ENCODE measurements at places on chromosomes 3 and 15.

GRCh38 chr15:39025881-39026280, 461.3 kb upstream of the RASGRP1 start:
- no peak for DNase-seq

GRCh38 chr3:135513106-135514059, 452.1 kb upstream of the PPP2R3A start:
- DNase-seq, result peak; percentile 60

DNA sequence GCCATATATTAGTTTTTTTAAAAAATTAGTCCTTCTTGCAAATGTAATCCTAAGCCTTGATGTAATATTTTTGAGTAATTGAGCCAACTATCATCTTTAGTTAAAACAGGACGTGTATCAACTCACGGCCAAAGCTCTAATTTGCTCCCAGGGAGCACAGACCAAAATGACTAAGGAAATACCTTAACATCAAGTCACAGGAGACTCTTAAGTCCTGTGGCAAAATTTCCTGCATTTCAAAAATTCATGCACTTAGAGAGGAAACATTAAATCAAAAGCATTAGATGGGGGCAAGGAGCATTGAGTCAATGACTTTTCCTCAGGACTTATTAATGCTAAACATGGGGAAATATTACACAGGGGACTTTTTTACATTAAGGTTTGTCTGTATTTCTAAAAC, 276.0 kb downstream of the MFSD1 start:
- DNase-seq, result peak; percentile 68

DNA sequence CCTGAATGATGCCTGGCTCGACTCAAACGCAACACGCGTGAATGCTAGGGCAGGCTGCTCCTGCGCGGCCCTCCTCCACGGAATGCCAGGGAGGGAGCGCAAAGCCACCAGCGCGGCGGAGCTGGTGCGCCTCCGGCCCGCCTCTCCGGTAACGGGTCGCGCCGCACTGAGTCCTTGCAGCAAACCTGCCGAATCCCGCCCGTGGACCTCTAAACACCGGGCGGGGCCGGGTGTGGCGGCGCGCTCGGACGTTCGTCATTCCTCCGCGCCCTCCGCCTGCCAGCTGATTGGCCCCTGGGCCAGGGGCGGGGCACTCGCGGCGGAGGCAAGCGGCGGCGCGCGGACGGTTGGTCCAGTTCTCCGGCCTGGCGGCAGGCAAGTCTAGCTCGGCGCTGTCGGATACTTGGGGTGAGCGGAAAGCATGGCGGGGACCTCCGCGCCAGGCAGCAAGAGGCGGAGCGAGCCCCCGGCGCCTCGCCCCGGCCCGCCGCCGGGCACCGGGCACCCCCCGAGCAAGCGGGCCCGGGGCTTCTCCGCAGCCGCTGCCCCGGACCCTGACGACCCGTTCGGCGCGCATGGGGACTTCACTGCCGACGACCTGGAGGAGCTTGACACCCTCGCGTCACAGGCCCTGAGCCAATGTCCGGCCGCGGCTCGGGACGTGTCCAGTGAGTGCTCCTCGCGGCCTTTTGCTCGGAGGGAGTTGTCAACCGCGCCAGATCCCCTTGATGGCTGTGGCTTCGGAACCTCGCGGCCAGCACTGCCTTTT, at the start of gene ATRIP:
TSS of gene ATRIP (plus strand) at position 313 of the 769 bp plus-strand sequence. CDS start at position 422, 109 bp downstream.
- peak; percentile 79 for DNase-seq

DNA sequence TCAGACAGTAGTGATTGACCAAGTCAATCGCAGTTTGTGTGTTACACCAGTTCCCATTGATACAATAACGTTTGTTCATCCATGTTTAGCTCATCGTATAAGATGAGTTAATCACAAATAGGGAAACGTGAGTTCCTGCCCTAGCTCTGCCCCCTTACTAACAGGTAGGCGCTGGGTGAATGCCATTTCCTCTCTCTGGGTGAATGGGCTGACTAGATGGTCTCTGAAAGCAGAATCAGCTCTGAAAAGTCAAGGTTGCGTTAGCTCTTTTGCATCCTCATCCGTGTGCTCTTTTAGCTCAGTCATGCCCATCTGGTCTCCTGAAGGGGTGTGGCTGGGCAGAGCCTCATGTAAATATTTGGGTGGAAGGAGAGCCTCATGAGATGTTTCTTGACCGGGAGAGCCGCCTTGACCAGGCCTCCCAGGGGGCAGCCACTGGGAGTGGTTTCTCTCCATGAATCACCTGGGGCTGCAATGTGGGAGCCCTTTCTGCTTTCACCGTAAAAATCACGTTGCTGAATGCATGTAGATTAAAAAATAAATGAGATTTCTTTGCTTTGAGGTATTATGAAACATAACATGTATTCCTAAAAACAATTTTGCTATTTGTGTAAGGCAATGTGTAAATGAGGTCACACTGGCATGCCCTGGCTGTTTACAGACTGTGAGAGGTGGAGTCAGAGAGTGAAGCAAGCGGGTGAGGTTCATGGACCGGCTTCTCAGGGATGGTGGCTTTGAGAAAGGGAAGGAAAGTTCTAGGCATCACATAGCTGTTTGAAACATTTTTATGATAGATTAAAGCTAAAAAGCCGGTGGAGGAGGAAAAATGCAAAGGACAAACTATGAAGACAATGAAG, 108.4 kb upstream of the RASGRP1 start:
- no peak for DNase-seq

- DNase-seq, result peak; percentile 35
Observed at GRCh38 chr3:127735767-127736693, 63.3 kb downstream of the ABTB1 start.

DNA sequence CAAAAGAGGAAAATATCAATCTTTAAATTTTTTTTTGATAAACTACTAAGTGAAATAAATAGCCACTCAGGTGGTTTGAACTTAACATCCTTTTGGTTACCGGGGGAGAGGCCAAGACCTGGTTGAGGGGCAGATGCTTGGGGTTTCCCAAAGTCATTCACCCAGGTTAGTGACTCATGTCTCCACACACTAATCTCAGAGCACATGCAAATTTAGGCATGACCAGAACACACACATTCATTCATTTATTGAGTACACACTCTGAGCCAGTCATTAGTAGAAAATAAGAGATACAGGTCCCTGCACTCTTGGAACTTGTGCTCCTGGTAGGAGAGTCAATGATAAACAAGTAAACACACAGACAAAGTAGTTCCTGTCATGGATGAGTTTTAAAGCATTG, 7.3 kb downstream of the ILDR1 start:
- DNase-seq, result no peak

- peak; percentile 6 for DNase-seq
Observed at GRCh38 chr15:29942143-29942542, 119.9 kb upstream of the TJP1 start.

DNA sequence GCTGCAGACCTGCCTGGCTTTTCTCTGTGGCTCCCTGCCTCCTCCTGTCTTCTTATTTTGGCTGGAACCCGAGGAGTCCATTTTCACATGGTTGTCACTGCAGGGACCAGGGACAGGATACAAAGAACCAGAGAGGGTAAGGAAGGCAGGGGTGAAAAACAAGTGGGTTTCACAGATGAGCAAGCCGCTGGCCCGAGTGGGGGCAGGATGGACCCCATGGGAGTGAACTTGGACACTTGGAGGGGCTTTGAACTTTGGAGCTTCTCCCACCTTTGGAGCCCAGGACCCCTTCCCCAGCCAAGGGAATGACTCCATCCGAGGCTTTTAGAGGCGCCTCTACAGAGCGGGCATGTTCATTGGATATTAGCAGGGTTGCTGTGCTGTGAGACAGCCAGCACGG, 26.9 kb upstream of the ADCY5 start:
- DNase-seq, result no peak

DNA sequence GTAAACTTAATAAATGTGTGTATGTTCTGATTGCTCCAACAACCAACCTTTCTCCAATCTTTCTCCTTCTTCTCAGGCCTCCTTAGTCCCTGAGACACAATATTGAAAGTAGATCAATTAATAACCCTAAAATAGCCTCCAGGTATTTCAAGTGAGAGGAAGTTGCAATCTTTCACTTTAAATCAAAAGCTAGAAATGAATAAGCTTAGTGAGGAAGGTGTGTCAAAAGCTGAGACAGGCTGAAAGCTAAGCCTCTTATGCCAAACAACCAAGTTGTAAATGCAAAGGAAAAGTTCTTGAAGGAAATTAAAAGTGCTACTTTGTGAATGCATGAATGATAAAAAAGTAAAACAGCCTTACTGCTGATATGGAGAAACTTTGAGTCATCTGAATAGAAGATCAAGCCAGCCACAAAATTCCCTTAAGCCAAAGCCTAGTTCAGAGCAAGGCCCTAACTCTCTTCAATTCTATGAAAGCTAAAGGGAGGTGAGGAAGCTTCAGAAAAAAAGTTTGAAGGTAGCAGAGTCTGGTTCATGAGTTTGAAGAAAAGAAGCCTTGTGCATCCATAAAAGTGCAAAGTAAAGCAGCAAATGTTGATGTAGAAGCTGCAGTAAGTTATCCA, 38.6 kb downstream of the CCDC80 start:
- DNase-seq, result no peak

- DNase-seq, result peak; percentile 26
Observed at GRCh38 chr15:48627260-48627940, 18.1 kb downstream of the FBN1 start.

DNA sequence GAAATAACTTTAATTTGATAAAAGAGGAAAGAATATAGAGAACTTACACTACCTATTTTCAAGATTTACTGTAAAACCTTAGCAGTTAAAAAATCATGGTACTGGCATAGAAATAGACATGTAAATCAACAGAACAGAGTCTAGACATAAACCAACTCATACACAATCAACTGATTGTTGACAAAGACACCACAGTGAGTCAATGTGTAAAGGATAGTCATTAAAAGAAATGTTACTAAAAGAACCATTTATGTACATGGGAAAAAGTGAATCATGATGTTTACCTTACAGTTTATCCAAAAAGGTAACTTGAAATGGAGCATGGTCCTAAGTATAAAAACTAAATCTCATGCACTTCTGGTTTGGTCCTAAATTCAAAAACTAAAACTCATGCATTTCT, 847.4 kb downstream of the IGSF11 start:
- DNase-seq, result no peak

DNA sequence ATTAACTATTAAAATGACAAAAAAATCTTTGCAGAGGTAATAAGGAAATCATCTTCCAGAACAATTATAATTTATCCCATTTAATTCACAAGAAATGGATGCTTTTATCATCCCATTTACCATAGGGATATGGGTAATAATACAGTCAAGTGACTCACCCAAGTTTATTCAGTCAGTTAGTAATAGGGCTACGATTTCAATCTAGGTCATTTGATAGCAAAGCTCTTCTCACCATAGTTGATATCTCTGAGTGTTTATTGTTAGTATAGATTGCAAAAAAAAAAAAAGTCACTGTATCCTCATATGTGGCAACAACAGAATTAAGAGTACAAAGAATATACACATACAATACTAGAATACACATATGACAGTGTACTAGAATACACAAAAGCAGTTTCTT, 797.1 kb downstream of the ROBO1 start:
- DNase-seq, result no peak

DNA sequence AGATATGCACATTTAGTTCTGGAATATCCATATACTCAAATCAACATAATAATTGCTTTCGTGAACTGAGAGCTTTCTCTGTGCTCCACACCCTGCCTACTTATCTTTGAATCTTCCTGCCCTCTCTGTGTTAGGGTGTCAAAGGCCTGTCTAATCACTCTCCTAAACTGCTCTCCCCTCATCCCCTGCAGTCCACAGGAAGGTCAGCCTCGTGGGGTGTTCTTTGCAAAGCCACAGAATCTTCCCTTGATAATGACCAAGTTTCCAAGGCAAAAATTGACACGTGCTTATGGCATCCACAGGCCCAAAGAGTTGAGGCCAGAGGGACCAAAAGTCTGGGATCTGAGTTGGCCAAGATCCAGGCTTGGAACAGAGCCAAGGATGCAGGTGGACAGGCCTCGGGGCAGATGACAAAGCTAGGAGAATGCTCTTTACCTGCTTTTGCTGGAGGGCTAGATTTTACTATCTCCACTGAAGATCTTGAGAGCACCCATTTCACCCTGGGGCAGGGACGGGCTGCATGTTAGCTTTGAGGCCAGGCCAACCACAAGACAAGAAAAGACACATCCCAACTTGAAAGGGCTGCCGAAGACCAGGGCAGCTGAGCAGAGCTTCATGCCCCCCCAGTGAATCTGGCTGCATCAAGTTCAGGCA, 20.4 kb downstream of the BHLHE40 start:
- no peak for DNase-seq

GRCh38 chr3:187667526-187667925, 2.7 kb downstream of the SST start:
- DNase-seq, result no peak

GRCh38 chr15:39215015-39215414, 365.9 kb upstream of the THBS1 start:
- DNase-seq, result no peak

DNA sequence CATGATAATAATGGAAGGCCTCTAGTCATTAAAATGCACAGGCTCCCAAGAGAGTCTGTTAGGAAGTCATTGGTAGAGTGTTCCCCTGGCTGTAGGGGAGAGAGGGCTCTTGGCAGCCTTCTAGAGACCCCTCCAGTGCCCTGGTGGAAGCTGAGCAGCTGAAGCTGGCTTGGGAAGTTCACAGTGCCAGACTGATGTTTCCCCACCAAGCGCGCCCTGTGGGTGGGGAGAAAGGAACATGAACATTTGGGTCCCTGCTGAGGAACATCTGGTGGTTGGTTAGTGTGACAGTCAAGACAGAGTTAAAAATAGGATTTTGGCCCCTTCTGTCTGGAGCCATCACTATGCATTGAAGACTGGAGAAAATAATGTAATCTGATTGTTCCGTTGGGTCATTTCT, 37.1 kb upstream of the RGMA start:
- no peak for DNase-seq

GRCh38 chr3:108223928-108224327, 1.7 kb upstream of the IFT57 start:
- DNase-seq, result peak; percentile 66

DNA sequence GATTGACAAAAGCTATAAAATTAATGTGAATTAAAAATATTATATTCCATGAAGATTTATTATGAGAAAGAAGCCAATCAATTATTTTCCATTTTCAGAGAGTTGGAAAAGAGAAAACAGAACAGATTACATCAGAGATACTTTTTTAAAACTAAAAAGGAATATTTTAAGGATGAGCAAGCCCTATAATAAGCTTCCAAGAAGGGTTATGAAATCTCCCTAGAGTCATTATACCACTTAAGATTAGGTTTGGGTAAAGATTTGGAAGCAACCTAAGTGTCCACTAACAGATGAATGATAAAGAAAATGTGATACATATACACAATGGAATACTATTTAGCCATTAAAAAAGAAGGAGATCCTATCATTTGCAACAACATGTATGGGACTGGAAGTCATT, 51.6 kb upstream of the FSIP1 start:
- DNase-seq, result peak; percentile 27

- DNase-seq, result no peak
Observed at GRCh38 chr3:32125012-32125411, 18.6 kb downstream of the GPD1L start.

DNA sequence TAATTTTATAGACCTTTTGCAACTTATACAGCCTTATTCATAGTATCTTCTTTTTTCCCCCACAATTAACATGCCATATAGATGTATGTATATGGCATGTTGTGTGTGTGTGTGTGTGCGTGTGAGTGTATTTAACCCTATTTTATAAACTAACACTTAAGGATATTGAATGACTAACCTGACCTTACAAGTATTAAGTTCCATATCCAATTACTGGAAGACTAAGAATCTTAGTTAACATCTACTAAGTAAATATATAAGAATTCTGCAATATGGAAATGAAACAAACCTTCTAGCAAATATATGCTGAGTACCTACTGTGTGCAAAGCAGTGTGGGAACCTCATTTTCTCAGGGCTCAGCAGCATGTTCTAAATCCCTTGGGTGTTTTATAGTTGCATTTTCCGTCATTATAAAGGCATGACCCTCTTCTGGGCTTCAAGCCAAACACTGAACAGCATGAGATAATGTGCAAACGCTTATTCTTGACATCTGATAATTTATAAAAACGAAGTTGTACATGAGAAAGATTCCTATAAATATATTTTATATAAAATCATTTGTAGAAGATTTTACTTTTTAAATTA, 105.5 kb downstream of the NLGN1 start:
- DNase-seq, result peak; percentile 84
